ENCODE measurements at places on chromosomes 16 and 17. TPM values are rescaled to one million over a fixed set of nuclear protein-coding genes. Genes with fewer than 3 reads are reported as not detected.

STX4 gene
- 13.3 TPM for total RNA-seq

DOC2B gene
- total RNA-seq: 1.7 TPM

ABI3 gene
- not detected for total RNA-seq

PYCARD gene
- total RNA-seq: 235 TPM

CES1 gene
- total RNA-seq: 1.2 TPM

SLC16A11 gene
- 0.43 TPM for total RNA-seq

TMEM101 gene
- total RNA-seq: 75.9 TPM

HOXB1 gene
- not detected for total RNA-seq
